ENCODE measurements at places on chromosomes 7 and 10.

- DNase-seq, result peak; percentile 60
Measured at GRCh38 chr10:3805791-3806461, 20.9 kb upstream of the KLF6 start.

GRCh38 chr7:138916731-138917130 lies 64.5 kb downstream of the KIAA1549 start:
- DNase-seq, result no peak

- DNase-seq, result no peak
Measured at GRCh38 chr7:77409005-77409738, 7.0 kb downstream of the GSAP start.

DNA sequence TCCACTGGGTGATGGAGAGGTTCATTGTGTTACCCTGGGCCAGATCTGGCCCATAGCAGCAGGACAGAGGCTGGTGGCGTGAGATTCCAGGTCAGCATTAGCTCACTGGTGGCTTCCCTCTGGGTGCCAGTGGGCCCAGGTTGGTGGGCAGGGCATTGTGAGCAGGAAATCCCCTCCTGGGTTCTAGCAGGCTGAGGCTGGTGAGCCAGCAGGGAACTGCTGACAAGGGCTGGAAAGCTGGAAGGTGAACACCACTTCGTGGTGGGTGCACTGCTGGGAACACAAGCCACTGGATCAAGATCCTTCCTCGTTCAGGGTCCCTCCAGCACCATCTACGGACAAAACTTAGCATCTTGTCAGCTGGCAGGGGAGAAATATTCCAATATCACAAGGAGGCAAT lies 259.2 kb upstream of the FZD1 start:
- DNase-seq, result no peak

DNA sequence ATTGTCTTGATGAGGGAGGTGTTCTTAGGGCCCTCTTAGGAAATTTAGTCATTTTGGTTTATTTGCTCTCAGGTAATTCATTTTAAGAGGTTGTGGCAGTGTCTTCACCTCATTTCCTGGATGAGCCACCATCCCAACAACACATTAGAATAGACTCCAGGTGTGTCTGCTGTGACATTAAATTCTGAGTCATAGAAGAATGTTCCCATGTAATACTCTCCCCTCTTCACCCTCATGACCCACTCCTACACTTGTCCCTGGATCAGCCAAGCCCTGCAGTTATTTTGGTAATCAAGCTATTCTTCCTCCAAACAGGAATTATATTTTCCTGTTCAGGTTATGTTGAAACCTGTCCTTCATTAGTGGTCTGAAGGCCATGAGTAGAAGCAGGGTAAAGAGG lies 944.1 kb downstream of the SORCS3 start:
- DNase-seq, result no peak

DNA sequence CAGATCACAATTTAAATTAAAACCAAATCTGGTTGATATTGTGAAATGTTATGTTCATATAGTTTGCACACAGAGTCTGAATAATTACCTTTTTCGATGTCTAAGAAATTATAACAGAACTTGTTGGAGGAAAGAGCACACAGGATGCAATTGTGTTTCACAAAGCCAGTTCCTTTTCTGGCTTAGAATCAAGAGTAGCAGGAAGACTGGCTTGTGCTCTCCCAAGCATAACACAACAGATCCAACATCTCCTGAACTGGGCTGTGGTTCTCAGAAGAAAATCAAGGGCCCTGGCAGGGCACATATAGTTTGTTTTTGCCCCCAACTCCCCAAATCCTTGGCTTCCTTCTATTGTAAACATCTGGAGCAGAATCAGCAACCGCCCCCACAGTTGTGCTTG lies 62.7 kb downstream of the LRRC4 start:
- DNase-seq, result no peak

GRCh38 chr7:47480576-47481538 lies 101.1 kb downstream of the TNS3 start:
- DNase-seq, result no peak

- no peak for DNase-seq
Measured at GRCh38 chr7:47102331-47102841, 479.5 kb downstream of the TNS3 start.

DNA sequence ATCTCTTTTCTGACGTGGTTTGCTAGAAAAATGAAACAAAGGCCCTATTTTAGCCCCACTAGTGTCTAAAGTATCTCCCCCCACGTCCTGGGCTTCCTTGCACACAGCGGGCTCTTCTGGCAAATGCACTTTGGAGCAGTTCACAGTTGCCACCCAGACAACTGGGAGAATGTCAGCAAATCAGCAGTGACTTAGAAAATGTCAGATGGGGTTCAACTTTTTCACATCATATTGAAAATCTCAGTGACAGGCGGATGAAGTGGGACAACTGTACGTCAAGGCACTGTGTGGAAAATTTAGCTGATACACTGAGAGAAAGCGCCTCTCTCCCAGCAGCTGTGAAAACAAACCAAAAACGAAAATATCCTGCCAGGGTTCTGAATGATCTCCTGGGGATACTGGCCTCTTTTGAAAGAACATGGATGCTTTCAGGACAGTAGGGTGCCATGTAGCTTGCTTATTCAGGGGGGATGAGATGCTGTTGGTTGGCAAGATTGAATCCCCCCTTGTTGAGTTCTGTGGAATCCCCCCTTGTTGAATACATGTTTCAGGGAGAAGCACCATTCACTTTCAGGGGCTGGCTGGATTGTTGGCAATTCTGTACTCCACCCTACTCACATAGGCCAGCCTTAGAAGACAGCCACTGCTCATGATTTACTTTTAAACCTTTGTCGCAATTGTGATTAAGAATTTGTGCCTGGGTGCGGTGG lies 372.8 kb upstream of the CELF2 start:
- DNase-seq, result no peak

- no peak for DNase-seq
Measured at GRCh38 chr10:87054373-87055295, 34.5 kb downstream of the FAM25A start.

GRCh38 chr10:84811113-84811512 lies 482.7 kb downstream of the CCSER2 start:
- no peak for DNase-seq

DNA sequence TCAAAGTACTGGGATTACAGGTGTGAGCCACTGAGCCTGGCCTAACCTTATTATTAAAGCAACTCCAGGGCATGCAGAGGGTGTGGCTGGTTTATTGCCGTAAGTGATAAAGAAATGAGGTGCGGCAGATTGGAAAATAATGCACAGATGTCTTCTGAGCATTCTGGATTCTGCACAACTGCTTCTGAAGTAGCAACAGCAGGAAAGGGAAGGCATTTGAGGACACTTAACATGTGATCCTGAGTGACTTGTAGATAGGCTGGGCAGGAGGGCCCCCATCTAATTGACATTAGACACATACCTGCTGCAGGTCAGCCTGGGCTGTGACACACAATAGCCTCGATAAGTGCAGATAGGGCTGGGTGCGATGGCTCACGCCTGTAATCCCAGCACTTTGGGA lies 5.6 kb downstream of the RHBDD2 start:
- DNase-seq, result no peak

- DNase-seq, result no peak
Measured at GRCh38 chr7:7704867-7705266, 13.5 kb downstream of the RPA3 start.

Data from SHP77 treated with DMSO at 0.1 percent for 48 hours (cell line).